GM18507 (cell line): ENCODE measurements at places on chromosomes 5 and 9.

DNA sequence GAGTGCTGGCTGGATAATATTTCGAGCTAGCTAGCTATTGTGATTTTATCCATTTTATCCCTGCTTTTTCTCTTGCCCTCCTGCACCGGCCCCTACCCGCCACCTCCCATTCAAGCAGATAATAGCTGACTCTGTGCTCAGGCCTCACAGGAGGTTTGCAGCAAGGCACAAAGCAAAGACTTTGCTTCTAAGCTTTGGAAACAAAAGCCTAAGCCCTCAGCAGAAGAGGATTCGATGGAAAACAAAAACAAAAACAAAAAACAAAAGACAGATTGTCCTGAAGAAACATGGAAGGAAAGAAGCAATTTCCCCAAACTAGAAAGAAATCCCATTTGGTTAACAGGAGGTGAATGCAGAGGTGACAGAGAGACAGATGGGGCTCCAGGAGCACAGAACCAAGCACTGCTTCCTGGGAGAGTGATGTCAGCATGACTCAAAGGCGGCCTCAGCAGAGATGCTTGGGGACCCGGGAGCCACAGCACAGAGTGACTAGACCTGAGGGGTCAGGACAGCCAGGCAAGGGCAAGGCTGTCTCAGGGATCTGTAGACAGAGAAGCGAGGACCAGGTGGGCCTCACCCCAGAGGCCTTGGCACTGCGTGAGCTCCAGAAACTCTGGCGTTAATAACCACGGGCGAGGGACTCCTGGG is 28.4 kb downstream of the MTX3 start:
- DNase-seq: no peak

DNA sequence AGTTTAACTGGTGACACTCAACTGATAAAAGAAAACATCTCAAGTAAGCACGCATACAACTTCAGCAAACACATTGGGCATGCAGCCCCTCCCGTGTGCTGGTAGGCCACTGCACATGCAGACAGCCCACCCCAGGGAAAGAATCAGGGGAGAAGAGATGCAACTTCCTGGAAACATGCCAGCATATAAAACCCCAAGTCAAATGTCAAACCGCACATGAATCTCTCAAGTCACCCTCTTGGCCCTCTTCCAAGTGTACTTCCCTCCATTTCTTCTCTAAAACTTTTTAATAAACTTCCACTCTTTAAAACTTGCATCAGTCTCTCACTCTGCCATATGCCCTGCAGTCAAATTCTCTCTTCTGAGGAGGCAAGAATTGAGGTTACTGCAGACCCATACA is 732.7 kb downstream of the SEMA5A start:
- DNase-seq: no peak

DNA sequence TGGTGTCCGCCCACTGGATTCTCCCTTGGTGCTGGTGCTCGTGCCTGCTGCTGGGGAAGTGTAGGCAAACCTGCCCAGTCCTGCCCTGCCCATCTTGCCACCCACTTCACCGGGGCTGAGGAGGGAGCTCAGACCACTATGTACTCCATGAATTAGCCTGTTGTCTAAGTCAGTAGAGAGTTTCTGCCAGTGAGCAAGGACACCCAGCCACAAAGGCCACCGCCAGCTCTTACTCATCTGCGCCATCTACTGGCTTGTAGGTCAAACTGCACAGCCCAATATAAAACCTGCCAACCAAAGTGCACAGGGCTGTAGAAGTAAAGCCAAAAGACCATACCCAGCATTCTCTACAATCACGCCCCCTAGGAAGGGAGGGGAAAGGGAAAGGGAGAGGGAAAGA is 102.3 kb downstream of the GLIS3 start:
- DNase-seq: no peak

- no peak for DNase-seq
Observed at GRCh38 chr5:40406741-40407211, 272.9 kb upstream of the PTGER4 start.

DNA sequence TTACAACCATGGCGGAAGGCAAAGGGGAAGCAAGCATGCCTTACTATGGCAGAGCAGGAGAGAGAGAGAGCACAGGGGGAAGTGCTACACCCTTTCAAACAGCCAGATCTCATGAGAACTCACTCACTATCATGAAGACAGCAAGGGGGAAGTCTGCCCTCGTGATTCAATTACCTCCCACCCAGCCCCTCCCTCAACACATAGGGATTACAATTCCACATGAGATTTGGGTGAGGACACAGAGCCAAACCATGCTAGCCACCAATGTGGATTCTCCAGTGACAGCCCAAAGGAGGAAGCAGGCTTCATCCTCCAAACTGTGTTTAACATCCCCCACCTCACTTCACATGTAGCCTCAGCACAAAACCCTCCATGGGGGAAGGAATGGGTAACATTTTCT is 563.7 kb downstream of the CDK5RAP2 start:
- no peak for DNase-seq

DNA sequence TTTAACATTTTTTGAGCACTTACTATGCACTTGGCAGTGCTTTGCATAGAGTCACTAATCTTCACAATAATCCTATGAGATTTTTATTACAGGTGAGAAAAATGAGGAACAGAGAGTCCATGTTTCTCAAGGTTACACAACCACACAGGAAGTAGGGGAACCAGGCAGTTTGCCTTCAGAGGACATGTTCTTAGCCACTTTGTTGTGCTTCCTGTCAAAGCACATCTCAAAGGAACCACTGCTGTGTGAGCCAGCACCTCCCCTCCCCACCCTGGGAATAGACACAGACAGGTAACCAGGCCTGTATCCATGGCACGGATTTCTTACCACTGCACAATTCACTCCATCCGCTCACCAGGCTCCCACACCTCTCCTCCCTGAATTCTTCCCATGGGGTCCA is 6.3 kb upstream of the DNAJB5 start:
- no peak for DNase-seq

GRCh38 chr9:132991351-132992300 is 13.1 kb downstream of the GFI1B start:
- DNase-seq: no peak

DNA sequence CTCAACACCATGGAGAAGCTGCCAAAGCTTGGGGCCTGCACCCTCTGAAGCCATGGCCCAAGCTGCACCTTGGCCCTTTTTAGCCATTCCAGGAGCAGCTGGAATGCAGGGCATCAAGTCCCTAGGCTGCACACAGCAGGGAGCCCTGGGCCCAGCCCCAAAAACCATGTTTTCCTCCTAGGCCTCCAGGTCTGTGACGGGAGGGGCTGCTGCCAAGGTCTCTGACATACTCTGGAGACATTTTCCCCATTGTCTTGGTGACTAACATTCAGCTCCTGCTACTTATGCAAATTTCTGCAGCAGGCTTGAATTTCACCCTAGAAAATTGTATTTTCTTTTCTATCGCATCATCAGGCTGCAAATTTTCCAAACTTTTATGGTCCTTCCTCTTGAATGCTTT is 64.6 kb downstream of the ELOVL7 start:
- no peak for DNase-seq

GRCh38 chr9:124238546-124239140 is 19.1 kb upstream of the NEK6 start:
- DNase-seq: no peak

DNA sequence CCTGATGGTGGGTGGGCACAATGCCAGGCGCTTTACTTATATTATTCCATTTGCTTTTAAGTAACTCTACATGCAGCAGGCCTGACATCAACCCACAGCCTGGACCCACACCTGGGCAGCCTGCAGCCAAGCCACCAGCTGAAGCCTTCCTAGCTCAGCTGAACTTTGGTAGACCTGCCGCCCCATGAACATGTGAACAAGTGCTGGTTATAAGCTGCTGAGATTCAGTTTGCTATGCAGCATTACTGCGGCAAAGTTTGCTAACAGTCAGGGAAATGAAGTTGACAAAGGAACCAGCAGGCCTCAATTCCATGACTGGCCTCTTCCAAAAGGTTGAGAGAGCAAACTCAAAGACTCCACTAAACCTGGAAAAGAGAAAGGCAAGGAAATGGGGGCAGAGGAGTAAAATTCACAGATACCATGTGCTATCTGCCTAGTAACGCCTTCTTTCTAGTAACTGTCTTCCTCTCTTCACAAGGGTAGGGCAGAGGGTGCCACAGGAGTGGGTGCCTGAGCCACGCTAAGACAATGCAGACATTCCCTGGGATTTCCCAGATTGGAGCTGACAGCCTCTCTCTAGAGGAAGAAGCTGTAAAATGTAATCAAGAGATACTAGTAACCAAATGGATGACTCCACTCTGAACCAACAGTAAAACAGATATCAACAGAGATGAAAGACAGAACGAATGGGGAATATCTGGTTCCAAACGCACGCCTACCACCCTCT is 2.9 kb downstream of the BOD1 start:
- DNase-seq: no peak

DNA sequence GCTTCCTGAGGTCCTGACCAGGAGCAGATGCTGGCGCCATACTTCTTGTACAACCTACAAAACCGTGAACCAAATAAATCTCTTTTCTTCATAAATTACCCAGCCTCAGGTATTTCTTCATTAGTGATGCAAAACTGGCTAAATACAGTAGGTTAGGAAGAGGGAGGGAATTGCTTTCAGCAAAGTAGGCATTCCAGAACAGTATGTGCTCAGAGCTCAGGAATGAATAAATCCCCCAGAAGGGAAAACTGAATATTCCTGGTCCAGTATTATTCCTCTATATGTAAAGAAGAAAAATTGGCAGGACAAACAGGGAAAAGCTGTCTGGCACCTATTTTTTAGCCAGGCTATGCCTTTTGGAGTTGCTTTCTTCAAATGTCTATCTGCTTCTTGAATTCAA is 577.1 kb downstream of the PSAT1 start:
- DNase-seq: no peak

- no peak for DNase-seq
Observed at GRCh38 chr5:143488381-143488780, 84.9 kb upstream of the NR3C1 start.

DNA sequence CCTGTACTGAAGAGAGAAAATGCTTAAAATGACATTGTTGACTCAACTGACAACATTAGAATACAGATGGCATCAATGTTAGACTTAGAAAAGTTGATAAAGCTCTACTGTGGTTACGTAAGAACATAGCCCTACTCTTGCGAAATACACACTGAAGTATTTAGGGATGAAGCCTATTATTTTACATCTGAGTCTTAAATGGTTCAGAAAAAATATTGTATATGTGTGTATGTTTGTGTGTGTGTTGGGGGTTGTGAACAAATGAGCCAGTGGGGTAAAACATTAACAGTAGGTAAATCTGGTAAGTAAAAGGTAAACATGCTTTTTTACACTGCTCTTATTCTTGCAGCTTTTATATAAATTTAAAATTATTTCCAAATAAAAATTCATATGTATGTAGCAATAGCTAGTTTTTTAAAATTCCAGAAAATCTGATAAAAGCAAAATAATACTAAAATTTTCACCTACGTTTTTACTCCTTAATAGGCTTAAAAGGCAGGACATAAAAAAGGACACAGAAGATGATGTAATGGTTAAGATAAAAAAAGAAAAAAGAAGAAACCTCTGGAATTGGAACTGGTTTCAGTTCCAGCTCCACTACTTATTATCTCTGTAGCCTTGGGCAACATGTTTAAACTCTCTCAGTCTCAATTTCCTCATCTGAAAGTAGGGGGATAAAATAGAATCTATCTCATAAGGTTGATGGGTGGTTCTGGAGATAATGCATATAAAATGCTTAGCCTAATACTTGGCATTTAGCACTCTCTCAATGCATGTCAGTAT is 44.3 kb downstream of the GARNL3 start:
- no peak for DNase-seq
